T-helper 17 cell (primary cell): ENCODE measurements at places on chromosomes 3 and 15. TPM values are rescaled to one million over a fixed set of nuclear protein-coding genes. Genes with fewer than 3 reads are reported as not detected.

The NKIRAS1 gene
- total RNA-seq: 2.7 TPM

The RETNLB gene
- not detected for total RNA-seq

The FHIT gene
- total RNA-seq: 28.6 TPM

The TRAIP gene
- 5.5 TPM for total RNA-seq

The SLC22A14 gene
- 0.23 TPM for total RNA-seq

The GPR62 gene
- total RNA-seq: not detected

The TBC1D5 gene
- total RNA-seq: 58.4 TPM

DNA sequence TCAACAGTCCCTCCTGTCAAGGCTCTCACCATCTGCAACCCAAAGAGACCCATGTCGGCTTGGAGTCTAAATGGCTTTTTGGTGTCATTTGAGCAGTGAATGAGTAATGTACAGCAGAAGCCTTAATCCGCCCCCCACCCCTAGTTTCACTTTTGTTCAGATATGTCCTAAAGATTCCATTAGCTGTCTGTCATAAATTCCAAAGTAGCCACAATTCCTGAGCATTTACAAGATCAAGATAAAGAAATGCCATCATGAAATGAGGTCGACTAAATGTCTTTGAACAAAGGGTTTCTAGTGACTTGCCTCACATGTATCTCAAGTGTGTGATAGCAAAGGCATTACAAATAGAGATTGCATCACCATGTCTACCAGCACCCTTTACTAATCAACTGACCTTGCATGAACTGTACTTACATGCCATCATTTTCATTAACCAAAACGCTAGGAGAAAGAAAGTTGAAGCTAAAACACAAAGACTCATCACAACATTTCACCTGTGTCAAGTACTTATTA, 123.8 kb upstream of the PHLDB2 start:
- no peak for DNase-seq

GRCh38 chr3:64802460-64802859, 114.7 kb upstream of the ADAMTS9 start:
- no peak for DNase-seq

- DNase-seq: no peak
These were observed 97.4 kb upstream of the KLF13 start for GRCh38 chr15:31228980-31229826.

GRCh38 chr3:30531017-30531570, 75.3 kb upstream of the TGFBR2 start:
- DNase-seq: no peak

GRCh38 chr3:45100981-45101407, 45.2 kb downstream of the CDCP1 start:
- no peak for DNase-seq

GRCh38 chr3:172103724-172104123, 64.3 kb downstream of the FNDC3B start:
- DNase-seq: no peak

DNA sequence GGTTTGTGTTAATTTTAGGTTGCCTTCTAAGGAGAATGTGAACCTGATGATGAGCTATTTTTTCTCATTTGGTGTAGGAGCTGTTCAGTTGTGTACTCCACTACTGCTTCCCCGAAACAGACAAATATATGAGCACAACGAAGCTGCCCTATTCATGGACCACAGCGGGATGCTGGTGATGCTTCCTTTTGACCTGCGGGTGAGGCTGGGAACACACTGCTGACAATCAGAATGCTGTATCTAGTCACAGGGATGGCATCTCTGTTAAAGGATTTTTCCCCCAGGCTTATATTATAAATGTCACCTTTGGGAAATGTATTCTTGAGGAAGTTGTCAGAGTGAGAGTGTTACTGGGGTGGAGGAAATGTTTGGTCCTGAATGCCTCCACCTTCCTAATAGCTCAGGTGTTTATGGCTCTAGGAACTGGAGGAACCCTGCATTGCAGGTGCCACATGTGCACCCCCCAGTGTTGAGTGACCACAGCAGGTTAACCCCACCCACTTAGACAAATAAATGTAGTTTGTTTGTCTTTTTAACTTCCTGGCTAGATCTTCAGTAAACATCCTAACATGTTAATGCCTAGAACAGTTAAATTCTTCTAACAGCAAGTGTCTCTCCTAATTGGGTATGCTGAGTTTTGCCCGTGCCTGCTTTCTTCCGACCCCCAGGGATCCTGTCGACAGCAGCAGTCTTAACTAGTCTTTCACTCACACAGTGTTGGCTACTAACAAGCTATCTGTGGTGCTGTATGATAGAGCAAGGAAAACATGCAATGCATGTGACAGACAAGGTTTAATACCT, 35.7 kb downstream of the SRP14 start:
- no peak for DNase-seq

DNA sequence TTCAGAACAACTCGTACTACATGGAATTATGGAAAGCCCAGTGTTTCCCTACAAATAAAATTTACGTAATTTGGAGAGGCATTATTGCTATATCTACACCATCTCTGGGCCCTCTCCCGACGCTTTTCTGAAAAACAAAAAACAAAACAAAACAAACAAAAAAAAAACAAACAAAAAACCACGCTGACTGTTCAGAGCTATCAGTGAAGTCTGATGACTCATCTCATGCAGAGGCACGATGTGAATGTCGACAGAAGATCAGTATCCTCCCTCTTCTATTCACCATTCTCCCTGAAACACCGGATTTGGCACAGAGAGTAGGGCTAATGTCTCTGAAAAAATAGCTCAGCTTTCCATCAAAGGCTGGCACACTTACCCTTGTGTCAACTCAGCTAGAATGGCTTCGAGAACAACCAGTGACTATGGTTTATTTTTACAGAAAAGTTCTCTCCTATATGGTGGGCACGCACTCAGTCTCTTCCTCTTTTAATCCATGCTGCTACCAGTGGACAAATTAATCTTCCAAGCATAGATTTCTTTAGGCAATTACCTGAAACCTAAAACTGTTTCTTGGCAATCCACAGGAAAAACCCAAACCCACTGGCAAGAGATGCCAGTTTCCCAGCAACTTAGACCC, 1.5 kb downstream of the CRBN start:
- DNase-seq: no peak

- no peak for DNase-seq
These were observed 75.5 kb downstream of the MRPL46 start for GRCh38 chr15:88391700-88392099.

GRCh38 chr3:181637056-181637455, 74.7 kb upstream of the SOX2 start:
- no peak for DNase-seq

DNA sequence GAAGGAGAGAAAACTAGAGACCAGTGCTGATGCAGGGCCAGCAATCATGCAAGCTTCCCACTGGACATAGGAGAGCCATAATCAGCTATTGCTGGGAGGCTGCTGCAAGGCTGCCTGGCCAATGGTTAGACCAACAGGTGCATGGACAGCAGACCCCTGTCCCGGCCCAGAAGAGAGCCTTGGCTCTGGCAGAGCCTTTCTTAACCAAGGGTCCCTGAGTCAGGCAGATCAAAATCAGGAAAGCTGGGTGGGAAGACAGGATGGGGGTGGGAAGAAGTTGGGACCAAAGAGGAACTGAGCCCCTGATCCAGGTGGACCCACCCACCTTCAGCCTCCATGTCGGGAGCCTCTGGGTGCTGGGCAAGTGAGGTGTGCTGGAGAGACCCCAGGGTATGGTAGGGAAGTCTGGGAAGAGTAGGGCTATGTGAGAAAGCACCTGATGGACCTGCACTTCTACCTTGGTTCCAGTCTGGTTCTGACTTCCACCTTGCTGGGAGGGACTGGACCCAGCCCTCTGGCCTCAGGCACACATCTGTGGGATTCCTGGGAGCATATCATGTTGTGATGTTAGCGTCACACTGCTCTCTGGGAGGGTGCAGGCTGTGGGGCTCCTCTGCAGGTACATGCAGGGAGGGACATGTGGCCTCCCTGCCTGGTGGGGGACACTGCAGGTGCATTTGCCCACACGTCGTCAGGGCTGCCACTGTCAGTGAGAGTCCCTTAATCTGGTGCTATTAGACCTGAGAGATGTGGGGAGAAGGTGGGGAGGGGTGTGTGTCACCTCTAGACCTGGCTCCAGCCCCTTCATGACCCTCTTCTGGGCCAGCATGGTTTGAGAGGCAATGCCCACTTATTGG, 24.7 kb downstream of the KY start:
- DNase-seq: no peak

DNA sequence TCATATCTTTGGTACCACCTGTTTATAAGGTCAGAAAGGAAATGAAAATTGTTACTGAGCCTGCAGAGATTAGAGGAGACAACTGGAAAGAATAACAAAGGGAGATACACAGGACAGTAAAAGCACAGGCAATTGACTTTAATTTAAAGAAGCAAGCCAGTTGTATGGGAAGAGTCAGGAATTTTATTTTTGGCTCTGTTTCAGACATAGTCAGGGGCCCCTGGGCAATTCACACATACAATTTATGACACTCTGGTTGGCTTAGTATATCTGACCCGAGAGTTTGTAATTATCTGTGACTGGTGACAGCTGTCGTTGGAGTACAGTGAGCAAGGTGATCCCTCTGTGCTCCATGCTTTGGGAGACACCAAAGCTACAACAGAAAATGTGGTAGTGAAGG, 591.9 kb upstream of the NECTIN3 start:
- DNase-seq: no peak

DNA sequence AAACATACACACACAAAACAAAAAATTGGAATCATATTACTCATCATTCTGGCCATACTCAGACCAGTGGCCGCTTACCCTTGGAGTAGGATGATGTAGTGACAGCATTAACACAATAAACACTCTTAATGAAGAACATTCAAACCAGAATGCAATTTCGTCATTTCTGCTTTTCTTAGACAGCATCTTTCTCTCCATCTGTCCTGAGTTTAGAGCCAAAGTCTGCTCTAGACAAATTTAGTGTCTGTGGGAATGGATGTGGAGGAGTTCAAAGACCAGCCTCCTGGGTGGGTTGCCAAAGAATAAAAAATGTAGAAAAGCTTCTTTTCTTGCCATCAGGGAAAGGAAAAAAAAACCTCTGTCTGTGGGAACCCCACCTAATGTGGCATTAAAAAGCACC, 212.4 kb upstream of the POU1F1 start:
- DNase-seq: no peak
